ENCODE measurements at places on chromosomes 7 and 10.
A peak's percentile ranks its signal among the peaks of the same experiment; 100 is the strongest.

GRCh38 chr10:103598654-103599115, 105.2 kb downstream of the NEURL1 start:
- peak; percentile 59 for DNase-seq

DNA sequence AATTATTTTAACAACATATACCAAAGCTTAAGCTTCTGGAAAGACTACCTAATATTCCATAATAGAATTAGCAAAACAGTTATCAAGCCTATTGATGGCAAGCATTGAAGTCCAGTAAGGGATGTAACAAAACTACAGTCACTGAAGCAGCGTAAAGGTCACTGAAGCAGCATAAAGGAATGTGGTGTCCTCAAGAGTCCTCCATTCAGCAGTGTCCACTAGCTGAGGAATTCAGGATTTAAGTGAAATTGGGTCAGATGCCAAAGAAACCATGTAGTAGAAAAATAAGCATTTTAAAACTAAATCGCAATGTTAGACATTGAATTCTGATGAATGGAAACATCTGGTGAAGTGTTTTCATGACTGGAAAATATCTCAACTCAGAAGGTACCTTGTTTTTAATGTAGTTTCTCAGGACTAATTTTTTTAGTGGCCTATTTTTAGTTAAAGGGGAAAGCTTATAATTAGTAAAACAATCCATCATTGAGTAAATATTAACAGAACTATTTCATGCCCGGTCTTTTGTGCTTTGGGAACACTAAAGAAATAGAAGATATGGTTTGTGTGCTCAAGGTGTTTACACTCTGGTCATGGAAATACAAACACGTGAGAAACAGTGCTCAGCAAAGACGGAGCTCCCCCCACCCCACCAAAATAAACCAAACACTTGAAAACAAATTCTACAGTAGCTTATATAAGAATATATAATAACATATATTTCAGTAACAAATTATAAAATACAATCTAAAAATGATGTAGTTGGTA, 121.4 kb downstream of the CDK14 start:
- DNase-seq: no peak

DNA sequence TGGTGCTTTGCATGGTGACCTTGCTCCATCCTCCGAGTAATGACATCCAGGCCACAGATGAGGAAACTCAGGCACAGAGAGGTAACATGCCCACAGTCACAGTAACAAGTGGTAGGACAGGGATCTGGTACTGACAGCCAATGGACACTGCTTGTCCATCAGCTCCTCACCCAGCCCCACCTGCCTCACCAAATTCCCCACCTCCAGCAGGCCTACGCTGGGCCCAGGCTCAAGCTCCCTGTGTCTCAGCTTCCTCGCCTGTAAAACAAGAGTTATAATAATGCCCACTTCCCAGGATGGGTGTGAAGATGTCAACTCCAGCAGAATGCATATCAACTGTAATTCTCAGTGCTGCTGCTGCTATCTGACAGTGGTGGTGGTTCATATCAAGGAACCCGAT, 123.8 kb downstream of the GRID1 start:
- no peak for DNase-seq

- no peak for DNase-seq
These were observed 303.1 kb downstream of the ADARB2 start for GRCh38 chr10:1434202-1434601.

DNA sequence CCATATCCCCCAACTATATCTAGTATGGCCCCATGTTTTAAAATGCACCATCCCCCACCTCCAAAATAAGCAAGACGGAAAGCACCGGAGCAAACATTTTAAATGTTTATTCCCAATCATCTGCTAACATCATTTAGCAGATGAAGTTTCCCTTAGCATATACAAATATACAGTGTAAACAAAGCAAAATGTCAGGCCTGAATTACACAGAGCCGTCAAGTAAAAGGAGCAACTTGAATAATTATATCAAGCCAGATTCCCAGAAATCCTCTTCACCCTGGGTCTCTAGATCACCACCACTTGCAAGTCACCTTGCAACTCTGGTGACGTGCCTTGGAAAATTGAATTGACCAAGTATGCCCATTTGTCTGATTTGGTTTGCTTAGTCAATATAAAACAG, 91.6 kb upstream of the COL1A2 start:
- no peak for DNase-seq

DNA sequence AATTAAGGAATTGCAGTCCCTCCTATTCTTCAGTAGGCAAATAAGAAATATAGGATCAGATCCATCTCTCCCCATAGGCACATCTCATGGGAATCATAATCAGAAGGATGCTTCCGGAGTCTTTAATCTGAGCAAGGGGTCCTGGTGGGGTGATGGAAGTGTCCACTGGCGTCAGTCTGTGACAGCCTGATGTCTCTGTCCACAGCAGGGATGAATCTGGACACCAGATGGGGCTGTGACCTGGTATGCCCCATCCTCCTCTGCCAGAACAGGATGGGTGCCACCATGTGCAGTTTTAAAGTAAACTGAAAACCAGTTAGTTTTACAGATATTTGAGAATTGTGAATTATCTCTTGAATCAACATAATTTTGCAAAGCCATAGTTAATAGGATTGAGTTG, 148.7 kb downstream of the C1GALT1 start:
- DNase-seq: no peak

GRCh38 chr7:4742852-4743251, 32.6 kb upstream of the AP5Z1 start:
- no peak for DNase-seq

DNA sequence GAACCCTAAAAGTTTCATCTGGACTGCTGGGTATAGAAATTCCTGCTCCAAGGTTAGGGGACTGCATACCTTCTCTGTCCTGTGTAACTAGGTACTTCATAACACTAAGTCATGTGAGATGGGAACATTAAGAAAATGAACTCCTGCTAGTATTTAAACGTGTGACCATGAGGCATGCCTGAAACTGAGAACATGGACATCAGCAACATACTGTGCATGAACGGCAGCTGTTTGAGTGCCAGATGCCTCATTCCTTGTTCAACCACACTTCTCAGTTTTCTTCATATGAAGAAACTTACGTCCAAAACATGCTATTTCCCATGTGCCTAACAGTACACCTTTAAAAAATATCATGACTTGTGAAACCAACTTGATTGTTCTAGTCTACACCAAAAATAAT, 88.5 kb downstream of the CREM start:
- DNase-seq: no peak

Measured in posterior cingulate gyrus (tissue), 11 donors.